ENCODE measurements at places on chromosomes 5 and 9. TPM values are rescaled to one million over a fixed set of nuclear protein-coding genes. Genes with fewer than 3 reads are reported as not detected.

KDM3B gene
- total RNA-seq: 105 TPM

RARS1 gene
- 128 TPM for total RNA-seq

PRDM9 gene
- not detected for total RNA-seq

ROPN1L gene
- 2.2 TPM for total RNA-seq

SREK1IP1 gene
- 23.2 TPM for total RNA-seq

WDR38 gene
- not detected for total RNA-seq

OBP2B gene
- not detected for total RNA-seq

SLC27A6 gene
- 0.94 TPM for total RNA-seq

C5orf52 gene
- not detected for total RNA-seq

LSM11 gene
- 72.3 TPM for total RNA-seq

GKAP1 gene
- 13.1 TPM for total RNA-seq

TJP2 gene
- total RNA-seq: 9.7 TPM

SNAPC4 gene
- total RNA-seq: 12.2 TPM

SLC28A3 gene
- not detected for total RNA-seq

DNAJB5 gene
- 47.9 TPM for total RNA-seq

ADRB2 gene
- total RNA-seq: 0.94 TPM

LCN9 gene
- not detected for total RNA-seq

AMBP gene
- not detected for total RNA-seq

MCCC2 gene
- 25.7 TPM for total RNA-seq

SEMA5A gene
- 13.1 TPM for total RNA-seq

PCDHA4 gene
- 29.7 TPM for total RNA-seq

ZNF300 gene
- total RNA-seq: 94.8 TPM

CCL21 gene
- not detected for total RNA-seq

GCNT4 gene
- 0.94 TPM for total RNA-seq

FOXI1 gene
- not detected for total RNA-seq

SLC34A3 gene
- not detected for total RNA-seq

MEF2C gene
- 1,487 TPM for total RNA-seq

DPM2 gene
- 13.5 TPM for total RNA-seq

CNTFR gene
- 23.8 TPM for total RNA-seq

SOHLH1 gene
- not detected for total RNA-seq

IFNA21 gene
- total RNA-seq: not detected

ARHGEF37 gene
- 1.3 TPM for total RNA-seq

RPL12 gene
- total RNA-seq: 817 TPM

SV2C gene
- 1.9 TPM for total RNA-seq

FGD3 gene
- 32.2 TPM for total RNA-seq

GPX8 gene
- 0.63 TPM for total RNA-seq

ARL14EPL gene
- not detected for total RNA-seq

COL27A1 gene
- total RNA-seq: 2.5 TPM

CCDC192 gene
- total RNA-seq: not detected

LHX6 gene
- 32.2 TPM for total RNA-seq

KIF4B gene
- total RNA-seq: 0.63 TPM

BHMT gene
- total RNA-seq: not detected

PCDHGB7 gene
- total RNA-seq: 43.5 TPM

FRMPD1 gene
- total RNA-seq: 1.3 TPM

GFI1B gene
- total RNA-seq: not detected

CDC20B gene
- total RNA-seq: 0.31 TPM

PCDHGC3 gene
- 62.3 TPM for total RNA-seq

SNCAIP gene
- total RNA-seq: 73.6 TPM

SMIM32 gene
- total RNA-seq: 0.63 TPM
